ENCODE measurements at places on chromosomes 12 and 14. TPM values are rescaled to one million over a fixed set of nuclear protein-coding genes. Genes with fewer than 3 reads are reported as not detected.

GRCh38 chr12:112751844-112752243 is 39.7 kb upstream of the RPH3A start:
- no peak overlapping the region for H3K27ac ChIP-seq
- no peaks in the 10 kb centered on the region for H3K36me3 ChIP-seq
- DNase-seq, result no peak
- H3K27me3 ChIP-seq, result no peaks in the 10 kb centered on the region

- H3K27me3 ChIP-seq, result no peaks in the 10 kb centered on the region
- H3K27ac ChIP-seq, result no peak overlapping the region
- peaks cover 13% of the 10 kb centered on the region for H3K4me1 ChIP-seq
- no peak for DNase-seq
Observed at GRCh38 chr12:89768586-89769482, 60.2 kb upstream of the ATP2B1 start.

- no peak overlapping the region for H3K27ac ChIP-seq
- DNase-seq, result no peak
- H3K36me3 ChIP-seq, result no peaks in the 10 kb centered on the region
- no peaks in the 10 kb centered on the region for H3K4me1 ChIP-seq
Observed at GRCh38 chr12:106258935-106259334, 11.1 kb upstream of the CKAP4 start.

DNA sequence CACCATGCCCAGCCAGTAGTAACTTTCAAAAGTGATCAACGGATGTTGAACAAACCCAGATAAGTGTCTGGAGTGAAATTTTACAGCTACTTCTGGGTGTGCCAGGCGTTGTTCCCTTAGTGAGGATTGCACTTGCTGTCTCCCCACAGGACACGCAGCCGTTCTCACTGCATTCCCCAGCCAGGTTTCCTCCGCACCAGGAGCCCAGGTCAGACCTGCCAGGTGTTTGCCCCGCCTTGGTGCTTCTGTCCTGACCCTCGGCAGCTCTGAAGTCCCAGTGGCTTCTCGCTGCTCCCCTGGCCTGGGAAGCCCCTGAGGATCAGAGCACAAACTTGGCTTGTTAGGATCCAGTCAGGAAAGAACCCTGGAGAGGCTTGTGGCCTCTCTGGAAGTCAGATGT is 36.2 kb downstream of the MMAB start:
- no peaks in the 10 kb centered on the region for H3K4me1 ChIP-seq
- H3K36me3 ChIP-seq, result peaks cover 38% of the 10 kb centered on the region
- no peak for DNase-seq
- H3K27ac ChIP-seq, result no peak overlapping the region
- no peaks in the 10 kb centered on the region for H3K27me3 ChIP-seq

DNA sequence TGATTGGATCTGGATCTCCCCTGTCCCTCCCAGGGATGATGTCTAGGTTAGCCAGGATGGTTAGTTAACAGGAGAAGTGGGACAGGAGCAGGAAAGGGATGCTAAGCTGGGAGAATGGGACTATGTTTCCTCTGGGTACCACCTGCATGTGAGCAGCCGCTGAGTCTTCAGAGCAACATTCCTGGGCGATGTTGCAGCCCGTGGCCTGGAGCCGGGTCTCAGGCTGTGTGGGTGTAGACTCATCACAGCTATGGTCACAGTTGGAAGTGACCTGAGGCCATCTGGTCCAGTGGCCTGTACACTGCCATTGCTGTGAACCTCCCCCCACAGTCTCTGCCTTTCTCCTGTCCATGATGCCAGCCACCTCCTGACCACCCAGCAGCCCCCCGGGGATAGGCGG is 422.6 kb downstream of the DPF3 start:
- no peak for DNase-seq
- H3K4me3 ChIP-seq, result no peak overlapping the region
- no peak overlapping the region for H3K27ac ChIP-seq
- H3K27me3 ChIP-seq, result no peaks in the 10 kb centered on the region
- no peaks in the 10 kb centered on the region for H3K36me3 ChIP-seq

DNA sequence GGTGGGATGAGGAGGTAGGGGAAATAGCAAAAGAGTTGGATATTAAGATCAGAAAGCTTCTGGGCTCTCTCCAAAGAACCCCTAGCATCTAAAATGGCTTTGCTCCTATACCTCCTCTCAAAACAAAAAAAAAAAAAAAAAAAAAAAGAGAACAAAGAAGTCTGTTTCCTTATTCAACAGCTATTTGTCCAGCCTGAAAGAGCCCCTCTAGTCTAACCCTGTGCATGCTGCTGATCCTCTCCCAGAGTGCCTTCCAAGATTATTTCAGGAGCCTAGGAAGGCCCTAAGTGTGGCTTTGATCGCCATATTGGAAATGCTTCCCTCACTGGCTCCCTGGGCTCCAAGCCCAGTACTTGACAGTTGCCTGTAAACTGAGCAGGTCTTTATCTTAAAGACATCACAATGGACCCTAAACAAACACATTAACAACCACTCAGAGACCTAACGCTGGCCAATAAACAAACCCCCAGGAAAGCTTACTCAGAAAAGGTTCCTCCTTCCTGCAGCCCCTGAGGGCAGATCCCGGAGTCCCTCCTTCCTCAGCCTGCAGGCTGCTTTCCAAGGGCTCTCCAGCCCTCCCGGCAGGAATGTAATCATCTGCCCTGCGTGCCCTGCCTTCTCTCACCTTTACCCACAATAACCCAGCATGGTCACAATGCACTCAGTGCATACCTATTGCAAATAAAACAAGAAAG is 17.4 kb upstream of the COL2A1 start:
- no peaks in the 10 kb centered on the region for H3K36me3 ChIP-seq
- no peak overlapping the region for H3K27ac ChIP-seq
- DNase-seq, result no peak
- H3K4me1 ChIP-seq, result no peaks in the 10 kb centered on the region

GRCh38 chr14:64340560-64341196 is 46.5 kb upstream of the ESR2 start:
- no peak overlapping the region for H3K27ac ChIP-seq
- no peak overlapping the region for H3K4me3 ChIP-seq
- H3K4me1 ChIP-seq, result peaks cover 5% of the 10 kb centered on the region
- H3K27me3 ChIP-seq, result no peaks in the 10 kb centered on the region
- no peak for DNase-seq

- peaks cover 22% of the 10 kb centered on the region for H3K4me1 ChIP-seq
- DNase-seq, result peak; percentile 88
- H3K36me3 ChIP-seq, result peaks cover 17% of the 10 kb centered on the region
- H3K4me3 ChIP-seq, result peak within 1 kb of the TSS; percentile 88
- H3K27me3 ChIP-seq, result no peaks in the 10 kb centered on the region
Observed at GRCh38 chr14:77707724-77708408, at the start of the genes ALKBH1 and SLIRP. Gene ALKBH1 (minus strand): TSS chr14:77708023. CDS start chr14:77708004, 19 bp downstream. Gene SLIRP (plus strand): TSS chr14:77708103. CDS start chr14:77708112, 9 bp downstream.

DNA sequence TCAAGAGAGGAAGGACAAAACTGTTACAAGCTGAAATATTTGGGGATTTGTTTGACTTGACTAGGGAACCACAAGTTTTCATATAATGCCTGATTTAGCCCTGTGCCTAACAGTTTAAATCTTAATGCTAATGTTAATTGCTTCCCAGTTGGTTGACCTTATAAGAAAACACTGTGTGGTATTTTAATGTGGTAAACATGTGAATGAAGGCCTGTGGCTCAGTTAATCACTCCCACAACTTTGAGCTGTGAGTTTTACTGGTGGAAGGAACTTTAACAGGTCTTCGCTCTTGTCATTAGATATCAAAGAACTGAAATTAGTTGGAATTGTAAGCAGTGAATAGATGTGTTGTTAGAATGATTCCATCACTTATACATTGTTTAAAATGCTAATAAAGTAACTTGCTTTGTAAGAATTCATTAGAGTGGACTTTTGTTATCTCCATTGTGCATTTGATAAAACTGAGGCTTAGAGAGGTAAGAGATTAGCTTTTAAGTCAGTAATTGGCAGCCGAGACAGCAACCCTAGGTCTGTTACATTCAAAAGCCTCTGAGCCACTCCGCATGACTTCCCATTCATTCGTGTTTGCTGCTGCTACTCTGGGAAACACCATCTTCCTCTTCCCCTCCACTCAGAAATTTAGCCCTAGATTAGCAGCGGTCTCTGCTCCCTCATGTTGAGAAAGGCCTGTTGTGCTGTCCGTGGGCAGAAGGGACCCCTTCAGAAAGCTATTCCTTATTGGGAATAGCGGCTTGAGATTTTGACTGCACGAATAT is 1.0 kb upstream of the TBK1 start:
- peaks cover 18% of the 10 kb centered on the region for H3K4me1 ChIP-seq
- no peaks in the 10 kb centered on the region for H3K27me3 ChIP-seq
- no peak overlapping the region for H3K27ac ChIP-seq
- no peak for DNase-seq
- no peaks in the 10 kb centered on the region for H3K36me3 ChIP-seq

GRCh38 chr12:51401020-51401419 is 9.8 kb upstream of the GALNT6 start:
- DNase-seq, result no peak
- H3K27me3 ChIP-seq, result no peaks in the 10 kb centered on the region
- H3K36me3 ChIP-seq, result no peaks in the 10 kb centered on the region
- H3K4me3 ChIP-seq, result no peak overlapping the region
- no peak overlapping the region for H3K27ac ChIP-seq
- H3K4me1 ChIP-seq, result peaks cover 2% of the 10 kb centered on the region

GRCh38 chr12:120292411-120292660 is 633 bp upstream of the RNU4-2 start:
- no peaks in the 10 kb centered on the region for H3K27me3 ChIP-seq
- peak overlapping the region; percentile 64 for H3K4me3 ChIP-seq
- peak overlapping the region; percentile 100 for H3K27ac ChIP-seq
- no peak for DNase-seq
- no peaks in the 10 kb centered on the region for H3K36me3 ChIP-seq
- no peaks in the 10 kb centered on the region for H3K4me1 ChIP-seq

- no peak overlapping the region for H3K4me3 ChIP-seq
Observed at GRCh38 chr12:89382328-89382727, 30.0 kb upstream of the DUSP6 start.

- no peak for DNase-seq
- no peaks in the 10 kb centered on the region for H3K27me3 ChIP-seq
- no peak overlapping the region for H3K27ac ChIP-seq
- no peak overlapping the region for H3K4me3 ChIP-seq
- no peaks in the 10 kb centered on the region for H3K36me3 ChIP-seq
Observed at GRCh38 chr14:43790681-43791080, 716.4 kb downstream of the FSCB start.

DNA sequence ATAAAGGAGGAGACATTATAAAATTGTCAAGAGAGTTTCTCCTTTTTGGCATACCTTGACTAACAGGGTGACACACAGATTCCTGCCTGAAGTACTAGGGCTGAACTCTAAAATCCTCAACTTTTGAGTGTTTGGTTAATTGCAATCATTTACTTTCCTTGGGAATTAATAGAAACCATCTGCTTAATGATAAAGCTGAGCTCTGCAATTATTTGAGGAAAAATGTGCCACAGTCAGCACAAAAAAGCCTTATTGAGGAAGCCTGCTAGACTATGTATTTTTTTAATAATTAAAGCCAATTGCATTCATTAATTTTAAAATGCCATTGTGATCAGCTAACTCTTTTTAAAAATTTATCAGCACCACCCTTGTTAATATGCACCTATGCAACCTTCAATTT is 38.7 kb downstream of the PRICKLE1 start:
- no peak for DNase-seq
- H3K36me3 ChIP-seq, result no peaks in the 10 kb centered on the region

GRCh38 chr14:50047274-50047676 is 69.1 kb downstream of the VCPKMT start:
- peaks cover 42% of the 10 kb centered on the region for H3K4me1 ChIP-seq
- H3K36me3 ChIP-seq, result no peaks in the 10 kb centered on the region
- no peaks in the 10 kb centered on the region for H3K27me3 ChIP-seq
- DNase-seq, result no peak
- H3K27ac ChIP-seq, result peak overlapping the region; percentile 30

- no peak for DNase-seq
- no peaks in the 10 kb centered on the region for H3K36me3 ChIP-seq
- H3K4me3 ChIP-seq, result no peak overlapping the region
- no peaks in the 10 kb centered on the region for H3K4me1 ChIP-seq
Observed at GRCh38 chr14:56659964-56660551, 80.5 kb downstream of the TMEM260 start.

DNA sequence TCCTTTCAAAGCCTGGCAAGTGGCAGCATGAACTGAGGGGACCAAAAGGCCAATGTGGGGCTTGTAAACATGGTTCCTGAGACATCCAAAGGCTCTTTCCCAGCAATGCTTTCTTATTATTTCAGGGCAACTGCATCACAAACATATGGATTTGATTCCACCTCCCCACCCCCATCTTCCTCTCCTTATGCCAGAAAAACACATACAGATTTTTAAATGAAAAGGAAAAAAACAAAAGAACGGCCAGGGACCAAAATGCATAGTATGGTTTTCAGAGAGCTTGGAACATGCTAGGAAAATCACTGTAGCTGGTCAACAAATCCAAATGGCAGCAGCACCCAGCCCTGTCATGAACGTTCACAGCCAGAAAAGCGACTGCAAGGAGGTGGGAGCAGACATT is 167.6 kb downstream of the ANO2 start:
- H3K4me3 ChIP-seq, result no peak overlapping the region
- H3K27ac ChIP-seq, result no peak overlapping the region
- no peaks in the 10 kb centered on the region for H3K27me3 ChIP-seq
- no peaks in the 10 kb centered on the region for H3K36me3 ChIP-seq

DNA sequence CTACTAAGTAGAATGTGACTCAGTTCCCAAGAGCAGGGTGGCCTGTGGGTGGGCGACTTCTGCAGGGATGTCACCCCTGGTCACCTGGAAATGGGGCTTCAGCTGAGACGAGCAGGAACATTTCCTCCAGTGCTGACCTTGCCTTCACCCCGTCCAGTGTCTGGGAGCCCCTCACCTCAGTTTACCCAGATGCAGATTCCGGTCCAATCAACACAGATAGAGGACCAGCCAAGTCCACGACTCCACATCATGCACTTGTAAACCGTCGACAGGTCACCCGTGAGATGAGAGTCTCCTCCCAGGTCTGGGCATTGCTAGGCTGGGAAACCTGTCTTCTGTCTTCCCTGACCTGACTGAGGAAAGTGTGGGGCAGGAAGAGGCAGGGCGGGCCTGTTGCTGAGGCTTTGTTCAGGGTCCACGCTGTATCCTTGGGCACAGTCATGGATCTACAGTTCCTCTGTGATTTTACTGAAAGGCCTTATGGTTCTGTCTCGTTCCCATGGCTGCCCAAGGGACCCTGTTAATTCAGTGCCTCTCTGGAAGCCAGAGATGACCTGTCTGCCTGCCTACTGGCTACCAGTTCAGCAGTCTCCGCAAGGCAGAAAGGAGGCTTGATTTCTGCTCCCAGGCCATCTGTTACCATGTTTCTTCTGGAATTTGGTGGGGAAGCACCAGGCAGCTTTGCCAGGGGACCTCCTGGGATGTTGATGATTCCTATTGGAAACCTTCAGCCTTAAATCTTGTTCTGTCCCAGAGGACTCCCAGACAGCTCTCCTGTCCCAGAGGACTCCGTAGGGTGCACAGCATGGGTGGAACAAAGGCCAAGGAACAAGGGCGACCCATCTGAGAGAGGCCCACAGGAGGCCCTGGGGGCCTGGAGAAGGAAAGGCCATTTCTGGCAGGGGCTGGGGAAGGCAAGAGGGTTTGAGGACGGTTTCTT is 288.5 kb upstream of the RTL1 start:
- no peak overlapping the region for H3K27ac ChIP-seq
- DNase-seq, result no peak

The OR10G2 gene
- 0.28 TPM for polyA plus RNA-seq

The VDR gene
- polyA plus RNA-seq, result 1.4 TPM

The C3AR1 gene
- polyA plus RNA-seq, result 0.62 TPM

Data from naive thymus-derived CD4-positive, alpha-beta T cell (primary cell).